ENCODE measurements at places on chromosomes 2 and 18. TPM values are rescaled to one million over a fixed set of nuclear protein-coding genes. Genes with fewer than 3 reads are reported as not detected.

DNA sequence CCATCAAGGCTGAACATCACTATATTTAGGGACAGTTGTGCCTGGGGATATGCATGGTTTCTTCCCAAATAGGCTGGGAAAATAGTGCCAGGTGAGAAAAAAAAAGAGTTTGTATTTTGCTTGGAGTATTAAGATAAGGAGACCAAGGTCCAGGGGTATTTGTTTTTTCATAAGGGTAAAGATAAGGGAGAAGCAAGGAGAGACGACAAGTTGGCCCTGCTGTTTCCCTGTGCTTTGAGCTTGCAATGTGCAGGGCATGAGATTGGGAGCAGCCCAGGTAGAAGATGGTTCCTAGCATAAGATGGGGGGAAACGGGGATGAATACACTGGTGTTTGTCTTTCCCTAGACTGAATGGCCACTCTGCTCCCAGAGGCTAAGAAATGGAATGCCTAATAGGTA is 8.8 kb upstream of the GPR39 start:
- DNase-seq = no peak

- DNase-seq = no peak
Observed at GRCh38 chr2:17592731-17593409, 52.4 kb downstream of the VSNL1 start.

- DNase-seq = peak; percentile 78
Observed at GRCh38 chr18:9673296-9674251, 34.5 kb upstream of the RAB31 start.

The LCT gene
- not detected for total RNA-seq

GRCh38 chr2:128487650-128488387 is 169.2 kb upstream of the HS6ST1 start:
- no peak for DNase-seq

GRCh38 chr2:98463988-98464771 is 19.5 kb downstream of the INPP4A start:
- no peak for DNase-seq

DNA sequence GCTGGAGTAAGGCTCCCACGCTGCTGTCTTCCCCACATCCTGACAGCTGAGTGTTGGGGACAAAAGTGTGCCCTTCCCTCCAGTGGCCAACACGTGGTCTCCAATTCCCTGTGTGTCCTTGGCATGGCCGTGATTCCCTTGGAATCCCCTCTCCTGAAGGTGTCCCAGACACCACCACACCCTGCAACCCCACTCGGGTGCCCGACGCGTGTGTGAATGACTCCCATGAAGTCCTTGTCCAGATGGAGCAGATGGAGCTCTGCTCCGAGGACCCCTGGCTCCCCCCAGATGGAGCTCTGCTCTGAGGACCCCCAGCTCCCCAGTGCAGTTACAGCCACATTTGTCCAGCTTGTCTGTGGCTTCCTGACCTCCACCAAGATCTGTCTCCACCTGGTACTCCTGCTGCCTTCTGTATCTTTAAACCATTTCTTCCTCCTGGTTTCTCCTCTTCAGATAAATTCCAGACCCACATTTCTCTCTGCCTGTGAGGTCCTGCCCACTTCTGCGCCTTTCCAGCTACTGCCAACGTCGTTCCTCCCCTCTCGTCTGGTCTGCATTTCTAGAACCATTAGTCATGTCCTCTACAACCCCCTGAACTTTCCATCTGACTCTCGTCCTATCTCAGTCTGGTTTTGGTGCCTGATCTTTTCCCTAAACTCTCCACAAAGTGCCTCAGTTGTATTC is 86.8 kb upstream of the PXDN start:
- no peak for DNase-seq

The C2orf80 gene
- not detected for total RNA-seq

The FSHR gene
- 0.20 TPM for total RNA-seq

- DNase-seq = no peak
Observed at GRCh38 chr2:196555726-196556125, 83.8 kb upstream of the CCDC150 start.

- DNase-seq = no peak
Observed at GRCh38 chr18:11108947-11109346, 40.4 kb downstream of the PIEZO2 start.

GRCh38 chr2:148021886-148022285 is 995 bp downstream of the MBD5 start:
- DNase-seq = no peak

GRCh38 chr2:196534495-196534894 is 105.0 kb upstream of the CCDC150 start:
- no peak for DNase-seq

DNA sequence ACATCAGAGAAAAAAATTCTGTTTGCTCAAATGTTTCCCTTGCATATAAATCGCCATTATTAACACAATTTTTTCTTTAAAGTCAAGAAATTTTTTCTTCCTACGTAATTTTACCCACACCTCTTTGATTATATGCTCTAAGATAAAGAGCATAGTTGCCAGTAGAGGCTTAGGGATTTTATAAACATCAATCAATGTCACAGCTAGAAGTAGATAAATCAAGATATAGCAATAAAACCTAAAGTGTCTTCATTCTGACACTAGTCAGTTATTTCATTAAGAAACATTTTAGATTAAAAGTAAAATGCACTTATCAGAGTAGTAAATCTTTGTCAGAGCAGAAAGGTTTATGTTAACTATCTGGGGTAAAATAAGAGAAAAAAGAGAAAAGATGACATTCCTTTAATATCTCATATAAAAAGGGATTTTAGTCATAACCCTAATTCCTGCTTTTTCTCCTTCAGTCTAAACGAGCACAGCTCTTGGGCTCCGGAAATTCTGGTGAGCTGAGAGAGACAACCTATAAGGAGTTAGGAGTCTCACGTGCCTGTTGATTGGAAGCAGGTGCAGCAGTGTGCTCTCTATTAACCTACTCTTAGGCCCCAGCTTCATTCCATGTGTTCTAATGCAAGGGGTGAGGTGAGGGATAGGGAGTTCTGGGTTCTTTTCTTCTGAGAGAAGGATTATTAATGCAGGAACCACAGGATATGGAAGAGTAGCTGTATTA is 172.4 kb upstream of the GULP1 start:
- DNase-seq = no peak

DNA sequence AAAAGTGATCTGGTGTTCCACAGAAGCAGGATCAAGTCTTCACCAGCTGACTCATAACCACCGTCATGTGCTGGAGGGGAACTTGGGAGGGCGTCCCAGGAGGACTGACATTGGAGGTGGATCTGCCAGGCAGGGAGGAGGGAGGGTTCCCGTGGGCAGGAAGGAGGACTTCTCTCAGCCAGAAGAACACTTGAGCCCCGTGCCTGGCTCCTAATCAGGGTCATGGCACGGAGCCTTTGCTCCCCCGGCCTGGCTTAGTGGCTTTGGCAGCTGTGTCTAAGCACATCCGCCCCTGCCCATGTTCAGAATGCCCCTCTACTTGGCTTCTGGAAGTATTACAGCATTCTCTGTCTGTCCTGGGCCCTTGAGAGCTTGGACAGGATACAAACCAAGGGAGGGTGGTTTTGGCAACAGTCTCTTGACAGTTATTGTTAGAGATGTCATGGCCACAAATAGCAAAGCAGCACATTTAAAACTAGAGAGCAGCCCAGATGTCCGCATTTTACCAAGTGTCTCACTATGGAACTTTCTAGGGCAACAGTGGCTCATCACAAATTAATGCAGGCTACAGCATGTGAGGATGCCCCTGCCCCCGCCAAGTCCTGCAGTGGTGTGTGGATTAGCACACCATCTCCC is 11.5 kb downstream of the PPP1R7 start:
- DNase-seq = peak; percentile 40

GRCh38 chr2:220394433-220394832 is 767.0 kb downstream of the SLC4A3 start:
- DNase-seq = no peak

DNA sequence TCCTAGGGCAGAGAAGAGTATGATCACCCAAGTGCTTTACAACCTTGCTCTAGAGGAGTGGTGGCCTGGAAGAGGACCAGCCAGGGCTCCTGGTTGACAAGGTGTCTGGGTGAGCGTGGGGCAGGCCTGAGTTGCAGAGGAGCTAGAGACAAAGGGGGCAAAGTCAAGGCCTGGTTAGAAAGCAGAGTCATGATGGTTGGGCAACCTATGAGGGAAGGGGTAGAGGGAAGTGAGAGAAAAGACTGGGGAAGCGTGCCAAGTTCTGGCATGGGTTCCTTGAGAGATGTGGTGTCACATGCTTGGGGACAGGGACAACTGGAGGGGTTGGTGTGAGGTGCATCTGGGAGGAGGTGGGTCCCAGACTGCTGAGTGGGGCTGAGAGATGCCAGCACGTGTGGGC is 13.5 kb downstream of the ZFP36L2 start:
- DNase-seq = peak; percentile 72

The ACTG2 gene
- total RNA-seq = 2,669 TPM
